ENCODE measurements at places on chromosomes 2 and 18.

DNA sequence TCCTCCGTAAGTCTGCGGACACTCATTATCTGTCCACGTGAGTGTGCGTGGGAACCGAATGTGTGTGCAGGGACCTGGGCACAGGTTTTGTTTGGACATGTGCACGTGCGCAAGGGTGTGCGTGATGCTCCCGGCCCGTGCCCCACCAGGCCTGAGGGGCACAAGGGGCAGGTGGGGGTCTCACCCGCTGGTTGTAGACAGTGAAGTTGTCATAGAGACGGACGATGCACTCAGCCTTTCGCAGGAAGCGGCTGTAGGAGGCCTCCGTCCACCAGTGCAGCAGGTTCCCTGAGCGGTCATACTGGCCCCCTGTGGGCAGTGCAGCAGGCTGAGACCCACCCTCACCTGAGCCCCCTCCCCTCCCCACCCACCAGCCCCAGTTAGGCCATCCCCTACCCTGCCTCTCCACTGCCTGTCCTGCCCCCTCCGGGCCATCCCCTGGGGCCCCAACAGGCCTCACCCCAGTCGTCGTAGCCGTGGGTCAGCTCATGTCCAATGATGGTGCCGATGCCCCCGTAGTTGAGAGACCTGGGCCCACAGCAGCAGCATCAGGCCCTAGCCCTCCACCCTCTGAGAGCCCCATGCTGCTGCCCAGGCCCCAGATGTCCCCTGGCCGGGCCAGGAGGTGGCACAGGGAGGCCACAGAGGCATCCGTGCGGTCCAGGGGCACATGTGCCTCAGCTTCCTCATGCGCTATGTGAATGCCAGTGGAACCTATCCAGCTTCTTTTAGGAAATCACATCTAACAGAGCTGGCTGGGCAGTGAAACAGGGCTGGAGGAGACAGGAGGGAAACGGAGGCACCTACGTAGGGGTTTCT is 6.1 kb downstream of the ECEL1 start:
- DNase-seq = no peak

GRCh38 chr2:11385847-11386246 is 41.4 kb upstream of the ROCK2 start:
- DNase-seq = no peak

GRCh38 chr2:14322306-14322705 is 310.2 kb upstream of the LRATD1 start:
- no peak for DNase-seq

DNA sequence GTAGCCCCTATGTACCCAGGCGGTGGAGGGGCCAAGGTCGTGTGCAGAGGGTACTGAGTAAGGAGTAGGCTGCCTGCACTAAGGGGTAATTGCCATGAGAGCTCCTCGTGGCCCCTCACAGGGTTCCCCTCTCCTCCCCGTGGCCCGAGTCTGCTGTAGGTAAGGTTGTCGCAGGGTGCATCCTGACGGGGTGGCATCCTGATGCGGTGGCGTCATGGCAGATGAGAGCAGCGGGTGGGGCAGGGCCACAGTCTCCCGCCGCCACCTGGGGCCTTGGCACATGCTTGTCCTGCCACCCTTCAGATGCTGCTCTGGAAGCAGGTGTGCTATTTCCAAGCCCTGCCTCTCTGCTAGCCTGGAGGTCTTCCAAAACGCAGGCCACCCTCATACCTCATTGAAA is 89.7 kb downstream of the EIPR1 start:
- DNase-seq = no peak

DNA sequence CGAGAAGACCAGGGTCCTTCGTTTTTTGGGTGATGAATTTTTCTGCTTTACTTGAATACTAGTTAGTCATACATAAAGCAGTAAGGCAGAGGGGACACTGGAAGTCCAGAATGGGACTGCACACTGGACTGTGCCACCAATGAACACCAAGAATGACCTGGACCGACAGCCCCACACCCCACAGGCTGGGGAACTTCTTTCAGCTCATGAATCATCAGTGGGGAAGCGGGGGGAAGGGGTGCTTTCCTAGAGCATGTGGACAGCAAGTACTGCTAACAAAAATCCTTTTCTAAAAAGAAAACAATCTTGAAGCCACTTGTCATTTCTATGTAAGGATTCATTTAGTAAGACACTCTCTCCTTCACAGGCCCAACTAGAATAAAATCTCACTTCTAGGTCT is 86.0 kb downstream of the DTNB start:
- no peak for DNase-seq

DNA sequence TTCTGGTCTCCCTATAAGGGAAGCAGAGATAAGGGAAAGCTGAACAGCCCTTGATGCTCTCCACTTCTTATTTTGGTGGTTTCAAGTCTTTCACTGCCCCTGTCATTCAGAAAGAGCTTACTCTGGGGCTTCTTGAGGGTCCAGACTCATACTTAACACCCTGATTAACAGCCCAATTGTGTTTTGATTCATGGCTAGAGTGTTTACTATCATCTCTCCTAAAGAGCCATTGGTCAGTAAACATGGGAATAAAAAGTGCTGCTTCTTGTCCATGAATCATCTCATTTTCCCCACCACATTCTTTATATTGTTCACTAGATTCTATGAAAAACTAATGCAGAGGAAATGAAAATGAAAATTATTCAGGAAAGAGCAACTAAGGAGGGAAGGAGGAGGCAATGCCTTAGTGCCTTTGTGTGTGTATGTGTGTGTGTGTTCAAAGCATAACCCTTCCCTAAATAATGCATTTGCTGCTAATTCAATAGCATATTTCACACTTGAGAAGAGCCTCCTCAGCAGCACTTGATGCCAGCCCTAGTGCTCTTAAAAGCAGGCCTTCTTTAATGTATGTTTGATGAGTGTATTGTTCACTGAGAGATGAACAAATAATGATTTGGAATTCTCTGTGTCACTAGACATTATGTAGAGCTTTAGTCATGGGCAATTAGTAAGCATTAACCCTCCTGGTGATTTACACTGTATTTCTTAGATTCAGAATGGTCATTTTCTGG is 63.5 kb downstream of the DCC start:
- DNase-seq = peak; percentile 62

DNA sequence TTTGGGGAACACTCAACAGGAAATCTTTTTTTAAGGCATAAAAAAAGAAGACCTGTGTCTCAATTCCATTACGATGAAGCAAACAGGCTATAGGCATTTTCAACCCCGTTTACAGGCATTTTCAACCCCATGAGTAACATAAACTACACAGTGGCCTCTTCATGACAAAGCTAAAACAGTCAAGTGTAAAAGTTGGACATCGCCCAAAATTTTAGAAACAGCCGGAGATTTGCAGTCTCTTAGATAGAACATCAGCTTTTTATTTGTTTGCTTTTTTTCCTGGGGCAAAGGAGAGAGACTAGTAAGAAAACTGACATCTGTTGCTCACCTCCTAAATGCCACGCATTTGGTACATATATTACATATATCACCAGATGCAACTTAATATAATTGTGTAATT is 173.7 kb downstream of the CMPK2 start:
- DNase-seq = peak; percentile 3

DNA sequence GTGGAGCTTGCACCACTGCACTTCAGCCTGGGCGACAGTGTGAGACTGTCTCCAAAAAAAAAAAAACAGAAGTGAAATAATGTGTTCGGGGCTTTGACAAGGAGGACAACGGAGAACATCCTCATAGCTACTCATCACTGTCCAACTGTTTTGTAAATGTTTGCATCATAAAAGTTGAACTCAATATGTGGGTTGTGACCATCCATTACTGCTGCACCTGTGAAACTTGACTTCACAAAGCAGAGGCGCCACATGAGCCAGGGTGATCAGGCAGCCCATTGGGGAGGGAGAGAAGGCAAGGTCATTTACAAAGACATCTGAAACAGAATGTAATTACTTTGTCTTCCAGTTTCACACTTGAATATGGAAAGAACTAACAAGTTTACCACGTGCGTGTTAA is 61.6 kb downstream of the LAMA1 start:
- no peak for DNase-seq

DNA sequence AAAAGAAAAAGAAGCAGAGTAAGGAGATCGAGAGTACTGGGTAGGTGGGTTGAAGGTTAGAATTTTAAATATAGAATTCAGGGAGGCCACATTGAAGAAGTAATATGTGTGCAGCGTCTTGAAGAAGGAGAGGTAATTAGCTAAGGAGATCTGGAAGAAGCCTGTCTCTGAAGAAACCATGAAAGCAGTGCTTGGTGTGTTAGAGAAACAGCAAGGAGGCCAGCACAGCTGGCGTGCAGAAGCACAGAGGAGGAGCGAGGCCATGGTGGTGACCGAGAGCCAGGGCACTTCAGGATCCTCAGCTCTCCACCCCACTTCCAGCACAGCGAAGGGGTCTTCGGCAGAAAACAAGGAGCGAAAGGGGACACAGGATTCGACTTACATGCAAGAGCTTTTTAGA is 305.8 kb downstream of the STK39 start:
- DNase-seq = no peak

- no peak for DNase-seq
These were observed 109.8 kb downstream of the FARSB start for GRCh38 chr2:222545823-222546795.

GRCh38 chr2:199932312-199932855 is 21.3 kb downstream of the C2orf69 start:
- no peak for DNase-seq

DNA sequence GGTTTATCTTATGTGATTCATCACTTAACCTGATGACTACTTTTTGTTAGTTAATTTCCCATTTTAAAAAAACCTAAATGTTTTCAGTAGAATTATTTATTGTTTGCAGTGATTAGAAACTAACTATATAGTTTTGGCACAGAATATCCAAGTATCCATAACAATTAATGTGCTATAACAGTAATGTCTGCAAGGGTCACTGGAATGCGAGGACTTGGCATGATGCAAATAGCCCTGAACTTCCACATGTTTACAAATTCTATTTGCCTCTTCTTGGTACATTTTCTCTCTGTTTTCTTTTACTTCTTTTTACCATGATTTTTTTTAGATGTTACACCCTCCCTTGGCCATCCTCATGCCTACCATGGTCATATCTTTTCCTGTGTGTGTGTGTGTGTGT is 49.3 kb upstream of the GALNT3 start:
- DNase-seq = peak; percentile 81

DNA sequence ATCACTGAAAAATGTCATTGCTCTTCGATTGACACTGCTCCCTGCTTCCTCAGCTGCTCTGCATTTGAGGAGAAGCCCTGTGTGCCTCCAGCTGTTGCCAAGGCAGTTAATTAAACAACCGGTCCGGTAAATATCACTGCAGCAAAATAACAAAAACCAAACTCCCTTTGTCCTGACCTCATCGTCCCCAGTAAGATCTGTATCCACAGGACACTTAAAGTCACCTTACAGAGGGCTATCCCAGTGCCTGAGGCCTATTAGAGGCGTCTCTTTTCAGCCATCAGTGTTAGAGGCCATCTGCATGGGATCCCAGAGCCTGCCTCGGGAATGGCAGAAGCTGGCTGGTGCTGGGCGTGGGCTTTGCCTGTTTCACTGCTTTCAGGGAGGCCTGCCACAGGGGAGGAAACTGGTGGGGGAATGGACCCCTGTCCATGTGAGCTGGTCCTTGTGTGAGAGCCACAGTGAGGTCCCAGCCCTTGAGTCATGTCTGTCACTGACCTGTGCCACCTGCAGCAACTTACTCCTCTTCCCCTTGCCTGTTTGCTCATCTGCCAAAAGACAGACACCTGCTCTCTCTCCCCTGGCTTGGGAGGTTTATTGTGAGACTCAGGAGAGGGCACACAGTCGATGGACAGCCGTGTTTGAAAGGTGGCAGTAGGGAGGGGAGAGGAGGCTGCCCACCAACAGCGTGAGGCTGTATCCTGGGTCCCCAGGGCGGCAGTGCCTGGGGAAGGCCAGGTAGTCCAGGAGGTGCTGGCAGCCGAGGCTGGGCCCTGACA is 117.7 kb upstream of the MCFD2 start:
- peak; percentile 50 for DNase-seq

DNA sequence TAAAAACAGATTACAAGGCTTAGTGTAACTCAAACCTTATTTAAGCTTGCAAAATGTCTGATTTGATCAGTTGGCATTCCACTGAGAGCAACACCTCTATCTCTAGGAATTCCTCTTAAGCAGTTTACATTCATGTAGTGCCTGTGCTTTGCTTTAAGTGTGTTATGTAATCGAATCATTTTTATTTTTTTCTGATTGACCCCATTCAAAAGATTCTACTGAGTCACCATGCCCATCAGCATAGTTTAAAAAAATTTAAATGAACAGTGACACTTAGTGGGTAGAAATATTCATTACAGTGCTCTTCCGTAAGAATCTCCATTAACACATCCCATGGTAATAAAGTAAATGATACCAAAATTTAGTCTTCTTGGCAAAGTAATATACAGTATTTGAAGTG is 67.8 kb upstream of the SLC4A10 start:
- no peak for DNase-seq

DNA sequence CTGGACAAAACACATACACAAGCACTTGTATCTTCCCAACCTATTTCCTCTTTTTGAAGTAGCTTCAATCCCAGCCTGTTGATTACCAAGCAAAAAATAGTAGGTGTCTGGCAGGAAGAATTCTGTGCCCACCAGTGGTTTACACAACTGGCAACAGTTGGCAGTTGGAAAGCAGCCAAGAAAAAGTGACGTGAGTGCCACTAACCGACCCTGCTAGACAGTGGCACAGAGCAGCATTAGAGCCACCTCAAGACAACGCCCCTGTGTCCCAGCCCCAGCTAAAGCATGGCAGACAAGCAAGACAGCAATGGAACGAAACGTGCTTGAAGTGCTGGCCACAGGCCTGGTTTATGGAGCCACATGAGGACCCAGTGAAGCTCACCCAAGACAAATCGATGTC is 379.6 kb downstream of the FBXO15 start:
- DNase-seq = no peak

DNA sequence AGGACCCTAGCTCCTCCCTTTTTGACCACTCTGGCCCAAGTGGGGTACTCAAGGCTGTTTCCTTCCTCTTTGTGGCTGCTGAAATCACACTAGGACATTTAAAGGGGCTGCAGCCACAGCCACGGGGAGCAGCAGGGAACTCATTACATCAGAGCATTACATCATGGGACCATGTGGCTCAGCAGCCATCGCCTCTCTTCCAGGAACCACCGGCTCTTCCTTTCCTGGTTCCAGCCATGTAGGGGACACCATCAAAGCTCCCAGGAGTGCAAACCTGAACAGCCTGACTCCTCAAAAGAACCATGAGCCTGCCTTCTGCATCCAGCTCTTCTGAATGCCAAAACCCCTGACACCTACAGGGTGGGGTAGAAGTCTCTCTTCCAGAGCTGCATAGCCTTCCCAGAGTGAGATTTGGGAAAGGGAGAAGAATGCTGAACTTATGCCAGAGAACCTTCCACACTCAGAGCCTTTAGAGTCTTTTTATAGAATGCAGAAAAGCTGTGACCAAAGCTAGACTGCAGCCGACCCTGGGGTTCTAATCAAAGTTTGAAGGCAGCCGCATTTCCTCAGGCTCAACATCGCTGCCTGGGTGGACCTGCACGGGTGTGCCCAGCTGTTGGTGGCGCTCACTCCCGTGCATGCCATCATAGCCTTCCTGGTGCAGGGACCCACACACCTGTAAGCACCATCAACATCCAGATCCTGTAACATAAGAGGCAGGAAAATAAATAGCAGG is 121.7 kb downstream of the KLHL29 start:
- DNase-seq = no peak
